ENCODE measurements at places on chromosomes 1 and 21.
A peak's percentile ranks its signal among the peaks of the same experiment; 100 is the strongest.

- DNase-seq, result no peak
These were observed 65.5 kb downstream of the ACOT7 start for GRCh38 chr1:6328091-6328490.

- no peak for DNase-seq
These were observed 28.1 kb upstream of the SNX27 start for GRCh38 chr1:151583796-151584195.

DNA sequence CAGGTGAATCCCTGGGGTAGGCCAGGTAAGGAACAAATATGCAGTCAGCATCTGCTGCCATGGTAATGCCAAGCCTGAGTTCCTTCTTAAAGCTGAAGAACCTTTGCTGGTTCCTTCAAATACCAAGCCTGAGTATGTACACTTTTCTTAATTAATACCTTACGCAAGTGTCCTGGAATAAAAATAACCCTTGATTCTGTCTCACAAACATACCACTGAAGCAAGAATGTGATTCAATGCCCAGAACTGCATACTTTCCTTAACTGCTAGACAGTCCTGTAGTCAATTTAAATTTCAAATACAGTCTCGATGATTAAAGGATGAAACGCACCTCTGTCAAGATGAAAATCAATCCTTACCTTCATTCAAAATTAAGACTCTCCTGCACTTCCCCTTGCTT lies 634.0 kb upstream of the CHRM3 start:
- DNase-seq, result peak; percentile 23

DNA sequence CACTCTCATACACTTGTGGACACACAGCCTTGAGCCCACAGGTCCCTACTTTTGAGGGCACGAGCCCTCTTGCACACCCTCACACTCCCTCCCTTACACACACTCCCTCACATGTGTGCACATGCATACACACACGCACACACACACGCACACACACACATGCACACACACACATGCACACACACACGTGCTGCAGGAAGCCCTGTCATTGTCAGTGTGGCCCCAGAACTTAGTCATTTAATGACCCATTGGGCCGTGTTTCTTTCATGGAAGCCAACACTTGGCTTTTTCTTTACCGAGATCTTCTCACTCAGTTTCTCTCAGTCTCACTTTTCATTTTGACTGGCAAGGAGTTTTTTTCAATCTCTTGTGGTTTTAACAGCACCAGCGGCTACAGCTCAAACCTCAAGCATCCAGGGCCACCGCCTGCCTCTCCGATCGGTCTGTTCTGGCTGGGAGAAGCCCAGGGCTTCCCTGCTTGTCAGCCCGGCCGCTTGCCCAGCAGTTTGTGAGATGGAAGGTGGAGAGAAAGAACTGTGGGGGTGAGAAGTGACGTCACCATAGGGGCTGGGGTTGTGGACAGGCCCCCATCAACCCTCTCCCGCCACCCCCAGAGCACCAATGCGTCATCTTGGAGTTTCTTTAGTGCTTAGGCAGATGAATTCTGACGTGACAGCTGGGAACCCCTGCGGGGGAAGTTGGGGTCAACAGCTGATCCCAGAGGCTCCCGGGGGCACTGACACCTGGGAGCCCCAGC lies 15.8 kb upstream of the TNFRSF8 start:
- DNase-seq, result no peak

GRCh38 chr1:85179522-85179921 lies 21.3 kb downstream of the SYDE2 start:
- DNase-seq, result no peak

GRCh38 chr1:28037946-28038345 lies 50.5 kb downstream of the EYA3 start:
- DNase-seq, result no peak

GRCh38 chr1:185808631-185809030 lies 74.4 kb downstream of the HMCN1 start:
- peak; percentile 13 for DNase-seq

DNA sequence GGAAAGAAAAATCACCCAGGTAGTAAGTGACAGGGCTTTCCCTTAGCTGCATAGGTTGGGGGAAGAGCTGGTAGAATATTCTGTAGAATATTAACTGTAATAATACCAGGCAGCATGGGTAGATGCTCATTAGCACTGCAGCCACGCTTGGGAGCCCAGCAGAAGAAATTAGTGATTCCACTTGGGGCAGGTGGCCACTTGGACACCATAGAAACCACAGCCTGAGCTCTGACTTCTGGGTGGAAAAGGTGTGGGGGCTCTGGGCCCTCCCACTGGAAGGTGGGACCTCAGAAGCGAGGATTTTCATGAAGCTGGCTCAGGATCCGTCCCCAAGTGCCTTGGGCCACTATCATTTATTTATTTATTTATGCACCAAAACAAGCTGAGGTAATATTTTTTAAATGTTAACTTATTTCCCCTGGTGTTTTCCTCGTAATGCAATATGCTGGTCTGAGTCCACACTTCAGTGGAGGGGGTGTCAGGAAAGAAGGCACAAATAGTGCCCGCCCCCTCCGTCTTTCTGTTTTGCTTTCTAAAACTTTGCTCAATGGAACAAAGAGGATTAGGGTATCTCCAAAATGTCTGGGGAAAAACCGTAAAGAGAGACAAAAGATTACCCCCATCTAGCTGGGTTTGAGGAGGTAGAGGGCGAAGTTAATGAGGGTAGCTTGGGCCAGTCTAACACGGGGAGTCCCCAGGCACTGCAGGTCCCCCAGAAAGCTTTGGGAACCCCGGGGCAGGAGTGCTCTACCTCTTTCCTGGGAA lies 75.2 kb upstream of the GADD45A start:
- DNase-seq, result no peak

DNA sequence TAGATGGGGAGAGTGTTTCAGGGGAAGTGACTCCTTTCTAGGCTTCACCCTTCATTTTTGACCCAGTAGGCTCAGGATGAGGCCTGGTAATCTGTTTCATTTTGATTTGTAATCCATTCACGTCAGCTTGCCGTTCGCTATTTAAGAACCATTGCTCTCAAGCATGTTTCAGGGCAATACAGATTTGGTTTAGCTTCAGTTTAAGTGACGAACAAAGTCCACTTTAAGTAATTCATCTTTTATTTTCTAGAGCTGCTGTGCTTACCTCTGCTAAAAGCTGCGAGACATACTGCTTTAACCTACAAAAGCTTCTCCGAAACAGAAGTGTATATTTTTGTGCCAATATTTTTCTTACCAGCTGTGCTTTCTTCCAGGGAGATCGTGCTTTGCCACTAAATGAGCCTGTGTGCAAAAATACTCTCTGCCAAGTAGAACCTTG lies 8.9 kb upstream of the FMO3 start:
- DNase-seq, result no peak

DNA sequence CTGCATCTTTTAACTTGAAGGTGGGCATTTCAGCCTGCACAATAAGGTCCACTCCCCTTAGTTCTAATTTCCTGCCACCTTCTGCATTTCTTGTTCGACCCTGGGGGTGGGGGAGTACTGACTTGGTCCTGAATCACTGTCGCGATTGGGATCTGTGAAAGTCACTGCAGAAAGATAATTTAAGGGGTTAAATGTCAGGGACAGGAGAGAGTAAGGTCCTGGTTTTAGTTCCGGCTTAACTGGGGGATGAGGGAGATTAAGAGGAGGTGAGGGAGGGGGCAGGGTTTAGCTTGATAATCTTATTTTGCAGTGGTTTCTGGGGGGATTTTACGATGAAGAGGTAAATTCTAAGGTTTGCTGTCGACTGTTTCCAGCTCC lies 128.1 kb downstream of the MRPS6 start:
- no peak for DNase-seq

GRCh38 chr21:42158846-42159245 lies 60.1 kb upstream of the ABCG1 start:
- DNase-seq, result no peak

- peak; percentile 96 for DNase-seq
These were observed 24.8 kb upstream of the ITPKB start for GRCh38 chr1:226763905-226764264.

DNA sequence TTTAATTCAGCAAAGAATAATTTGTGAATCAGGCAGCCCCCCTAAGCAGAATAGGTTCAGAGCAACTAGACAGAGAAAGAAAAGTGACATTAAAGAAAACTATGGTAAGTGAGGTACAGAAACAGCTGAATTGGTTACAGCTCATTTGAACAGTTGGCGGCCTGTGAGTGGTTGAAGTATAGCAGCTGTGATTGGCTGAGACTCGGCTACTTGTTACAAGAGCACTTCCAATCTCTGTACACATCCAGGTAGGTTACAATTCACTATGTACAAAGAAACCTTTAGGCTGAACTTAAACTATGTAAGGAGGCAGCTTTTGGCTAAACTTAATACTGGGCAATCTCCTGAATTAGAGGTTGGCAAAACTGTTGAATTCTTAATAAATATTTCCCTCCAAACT lies 171.1 kb upstream of the LHX8 start:
- no peak for DNase-seq

GRCh38 chr1:115286431-115287205 lies 51.4 kb downstream of the NGF start:
- peak; percentile 37 for DNase-seq

DNA sequence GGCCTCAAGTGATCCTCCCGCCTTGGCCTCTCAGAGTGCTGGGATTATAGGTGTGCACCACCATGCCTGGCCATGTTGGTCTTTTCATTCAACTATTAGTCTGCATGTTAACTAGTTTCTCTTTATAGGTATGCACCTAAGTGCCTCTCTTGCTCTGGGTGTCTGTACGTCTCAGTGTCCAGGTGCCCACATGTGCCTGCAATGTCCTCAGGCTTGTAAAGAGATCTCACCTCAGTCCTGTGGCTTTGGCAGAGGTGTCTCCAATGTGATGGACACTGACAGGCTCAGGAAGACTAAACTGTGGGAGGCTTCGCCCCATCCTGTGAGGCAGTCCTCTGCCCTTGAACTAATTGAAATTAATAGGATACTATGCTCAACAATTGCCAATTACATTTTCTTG lies 526.3 kb downstream of the PTPRU start:
- no peak for DNase-seq

DNA sequence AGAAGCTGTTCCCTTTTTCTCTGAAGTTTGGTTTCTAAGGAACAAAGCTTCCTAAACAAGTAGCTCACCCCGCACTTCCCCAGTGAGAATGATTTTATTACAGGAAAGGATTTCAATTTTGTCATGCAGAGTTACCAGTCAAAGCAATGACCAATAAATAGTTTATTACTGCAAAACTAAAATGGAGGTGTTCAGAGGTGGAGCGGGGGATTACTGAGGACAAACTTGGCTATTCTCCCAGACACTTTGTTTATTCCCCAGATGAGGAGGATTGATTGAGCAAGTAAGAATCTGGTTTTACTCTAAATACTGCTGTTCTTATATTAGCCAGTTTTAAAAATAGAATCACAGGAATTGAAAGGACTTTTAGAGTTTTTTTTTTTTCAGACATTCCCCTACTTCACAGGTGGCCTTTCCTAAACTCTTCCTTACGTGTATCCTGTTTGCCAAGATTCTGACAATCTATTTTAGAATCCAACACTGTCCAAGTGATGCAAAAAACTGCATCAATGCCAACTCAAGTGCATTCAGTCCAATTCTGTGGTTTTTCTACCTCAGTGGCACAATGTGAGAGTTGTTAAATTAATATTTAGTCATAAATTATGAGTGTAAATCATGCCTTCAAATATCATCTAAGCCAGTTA lies 136.1 kb downstream of the TNFSF18 start:
- peak; percentile 90 for DNase-seq
